MG63 (cell line): ENCODE measurements at places on chromosomes 1 and 21. TPM values are rescaled to one million over a fixed set of nuclear protein-coding genes. Genes with fewer than 3 reads are reported as not detected.
A peak's percentile ranks its signal among the peaks of the same experiment; 100 is the strongest.

Gene AZIN2
- total RNA-seq: 2.3 and 3.6 TPM in 2 replicates

Gene TIE1
- 0.20 TPM in 1 of 2 replicates, not detected in the other for total RNA-seq

Gene PPIAL4G
- total RNA-seq: not detected in 2 replicates

Gene CFAP126
- not detected in 2 replicates for total RNA-seq

Gene BRINP2
- total RNA-seq: not detected in 2 replicates

Gene PLA2G5
- total RNA-seq: 2.4 TPM in 1 of 2 replicates, not detected in the other

Gene TRMT1L
- total RNA-seq: 8.9 and 13.0 TPM in 2 replicates

Gene CFHR2
- not detected in 2 replicates for total RNA-seq

Gene CACNA1S
- not detected in 2 replicates for total RNA-seq

DNA sequence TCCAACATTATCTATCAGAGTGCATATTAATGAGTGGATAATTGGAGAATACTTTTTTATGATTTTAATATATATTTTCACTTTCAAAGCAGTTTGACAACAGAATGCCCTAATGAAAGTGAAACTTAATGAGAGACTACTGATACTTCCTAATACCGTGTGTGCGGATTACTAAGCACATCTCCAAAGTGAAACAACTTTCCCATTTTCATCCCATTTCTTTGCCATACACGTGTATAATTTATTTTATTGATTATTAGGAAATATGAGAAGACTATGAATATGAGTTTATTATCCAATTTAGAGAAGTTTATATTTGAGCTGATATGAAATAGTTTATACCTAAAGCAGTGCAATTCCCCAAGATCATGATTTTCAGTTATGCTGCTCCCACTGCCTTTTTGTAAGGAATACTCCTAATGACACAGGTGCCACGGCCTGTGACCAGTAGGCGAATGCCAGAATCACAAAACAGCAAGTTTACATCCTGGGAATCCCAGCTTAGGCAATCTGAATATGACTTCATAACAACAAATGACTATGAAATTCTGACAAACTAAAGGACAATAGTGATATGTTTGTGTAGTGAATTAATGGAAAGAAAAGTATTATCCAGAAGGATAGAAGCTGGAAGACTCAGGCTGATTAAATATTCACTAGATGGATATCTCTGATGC, 202.9 kb downstream of the NCAM2 start:
- no peak for DNase-seq

GRCh38 chr21:32790626-32791025, 19.1 kb upstream of the PAXBP1 start:
- DNase-seq: no peak

- no peak for DNase-seq
These were observed 548.9 kb downstream of the NUF2 start for GRCh38 chr1:163870666-163871065.

DNA sequence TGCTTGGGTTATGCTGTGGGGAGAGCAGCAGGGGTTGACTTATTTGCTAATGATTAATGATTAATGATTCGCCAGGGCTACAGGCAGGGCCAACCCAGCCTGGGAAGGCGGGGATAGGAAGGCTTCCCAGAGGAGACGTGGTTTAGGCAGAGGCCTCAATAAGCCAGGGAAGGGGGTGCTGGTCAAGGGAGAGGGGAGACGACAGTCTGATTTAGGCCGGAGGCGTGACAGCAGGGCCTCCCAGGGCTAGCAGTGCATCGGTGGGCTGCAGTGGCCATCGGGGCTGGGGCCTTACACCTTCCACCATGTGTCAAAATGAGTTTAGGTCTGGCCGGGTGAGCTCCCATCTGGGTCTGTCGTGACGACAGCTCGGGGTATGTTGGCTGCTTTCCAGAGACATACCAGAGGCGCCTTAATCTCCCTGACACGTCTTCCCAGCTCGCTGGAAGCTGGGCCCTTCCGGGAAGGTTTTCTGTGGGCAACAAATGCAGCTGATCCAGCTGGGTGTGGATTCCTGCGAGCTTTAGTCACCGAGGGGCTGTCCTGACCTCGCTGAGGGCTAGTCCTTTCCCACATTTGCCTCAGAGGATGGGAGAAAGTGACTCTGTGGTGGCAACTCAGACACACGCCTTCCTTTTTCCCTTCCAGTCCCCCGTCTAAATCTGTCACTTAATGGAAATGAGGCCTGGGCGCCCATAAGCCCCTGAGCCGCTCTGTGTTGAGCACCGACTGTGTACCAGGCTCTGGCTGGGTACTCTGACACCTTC, 3.7 kb upstream of the SLC1A7 start:
- peak; percentile 98 for DNase-seq

DNA sequence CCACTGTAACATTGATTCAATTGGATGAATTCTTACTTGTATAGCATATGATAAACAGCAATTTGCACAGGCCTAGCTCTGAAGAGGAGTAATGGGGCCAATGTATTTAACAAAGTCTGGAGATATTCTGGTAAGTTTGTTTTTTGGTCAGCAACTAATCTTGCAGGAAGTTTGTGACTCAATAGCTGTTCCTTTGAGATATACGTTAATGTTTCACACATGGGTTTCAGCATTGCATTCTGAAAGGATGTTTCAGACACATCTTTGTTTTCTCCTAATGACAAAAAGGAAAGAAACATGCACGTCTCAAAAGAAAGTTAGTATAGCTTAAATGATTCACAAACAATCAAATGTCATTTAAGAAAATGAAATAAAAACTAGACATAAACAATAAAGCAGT, 49.0 kb downstream of the LTN1 start:
- DNase-seq: no peak

GRCh38 chr1:7902478-7903085, 38.1 kb downstream of the TNFRSF9 start:
- peak; percentile 54 for DNase-seq

- no peak for DNase-seq
These were observed 14.7 kb downstream of the PROX1 start for GRCh38 chr1:214002472-214002871.

GRCh38 chr1:13616234-13616633, 32.6 kb downstream of the PDPN start:
- no peak for DNase-seq

GRCh38 chr1:175773571-175773970, 30.2 kb upstream of the TNR start:
- DNase-seq: no peak

- no peak for DNase-seq
These were observed 13.4 kb upstream of the KIAA1614 start for GRCh38 chr1:180899262-180899661.

GRCh38 chr1:152388889-152389288, 25.2 kb downstream of the CRNN start:
- no peak for DNase-seq

DNA sequence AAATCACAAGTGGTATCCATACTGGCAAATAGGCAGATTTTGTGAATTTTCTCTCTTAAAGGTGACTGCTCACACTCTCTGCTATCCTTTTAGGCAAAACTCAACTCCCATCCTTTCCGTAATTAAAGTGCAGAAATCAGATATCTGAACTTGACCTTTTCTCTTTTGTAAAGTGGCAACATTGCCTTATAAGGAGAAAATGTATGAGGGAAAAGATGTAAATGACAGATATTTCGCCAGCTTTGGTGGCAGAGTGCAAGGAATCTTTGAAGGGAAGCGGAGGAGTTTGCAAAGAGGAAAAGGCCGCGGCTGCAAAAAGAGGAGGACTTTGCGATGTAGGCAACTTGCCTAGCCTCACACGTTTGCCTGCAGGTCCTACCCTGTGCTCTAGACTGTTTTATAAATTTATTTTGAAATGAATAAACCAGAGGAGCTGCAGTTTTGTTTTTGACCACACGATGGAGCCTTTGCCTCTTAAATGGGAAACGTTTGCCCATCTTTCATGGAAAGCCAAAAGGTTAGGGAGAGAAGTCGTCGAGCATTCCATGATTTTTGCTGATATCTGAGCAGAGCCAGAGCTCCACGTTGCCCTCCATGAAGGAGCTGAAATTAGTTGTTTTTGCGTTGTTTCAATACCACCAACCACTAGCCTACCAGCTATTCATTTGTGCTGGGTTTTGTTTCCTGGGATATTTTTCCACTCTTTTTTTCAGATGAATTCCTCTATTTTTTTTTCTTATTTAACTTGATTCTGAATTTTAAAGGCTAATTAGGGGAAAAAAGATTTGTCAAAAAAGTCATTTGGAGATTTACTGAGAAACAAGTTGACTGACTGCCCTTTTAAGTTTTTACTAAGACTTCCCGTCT, 242.3 kb downstream of the LMX1A start:
- DNase-seq: peak; percentile 33

DNA sequence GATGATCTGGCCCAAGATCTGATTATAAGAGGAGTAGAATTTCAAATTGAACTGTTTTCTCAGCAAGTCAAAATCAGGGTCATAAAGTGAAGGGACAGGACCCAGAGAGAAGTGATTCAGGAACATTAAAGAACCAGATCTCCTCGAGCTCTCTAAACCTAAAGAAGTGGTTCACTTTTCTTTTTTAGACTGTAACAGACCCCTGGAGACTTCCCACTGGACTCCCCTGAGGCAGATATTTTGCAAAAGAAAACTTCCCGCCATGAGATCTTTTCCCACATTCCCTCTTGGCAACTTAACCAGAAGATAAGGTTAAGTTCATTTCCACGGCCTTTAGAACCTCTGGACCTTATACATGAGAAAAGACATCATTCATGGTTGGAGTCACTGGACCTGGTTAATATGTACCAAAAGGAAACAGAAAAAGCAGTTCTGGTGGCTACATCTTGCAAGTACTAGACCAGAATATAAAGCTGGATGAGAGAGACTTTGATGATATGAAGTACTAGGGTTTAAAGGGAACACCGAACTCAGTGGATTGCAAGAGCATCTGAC, 1061.4 kb downstream of the MRPL39 start:
- DNase-seq: no peak

- no peak for DNase-seq
These were observed 26.6 kb downstream of the FAM78B start for GRCh38 chr1:166140251-166140650.

DNA sequence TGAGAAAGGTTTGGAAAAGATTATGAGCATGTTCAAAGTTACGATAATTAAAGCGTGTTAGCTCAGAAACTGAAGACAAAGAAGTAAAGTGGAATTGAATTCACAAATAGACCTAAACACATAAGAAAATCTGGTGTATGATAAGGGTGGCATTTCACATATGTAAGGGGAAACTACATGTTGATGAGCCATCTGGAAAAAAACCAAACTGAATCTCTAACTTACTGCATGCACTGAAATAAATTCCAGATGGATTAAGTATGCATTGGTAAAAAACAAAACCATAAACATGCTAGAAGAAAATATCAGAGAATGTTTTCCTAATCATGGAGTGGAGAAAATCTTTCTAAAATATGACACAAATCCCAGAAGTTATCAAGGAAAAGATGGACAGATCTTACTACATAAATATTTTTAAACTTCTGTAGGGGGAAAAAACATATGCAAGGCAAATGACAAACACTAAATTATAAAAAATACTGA, 34.0 kb upstream of the CTPS1 start:
- no peak for DNase-seq

DNA sequence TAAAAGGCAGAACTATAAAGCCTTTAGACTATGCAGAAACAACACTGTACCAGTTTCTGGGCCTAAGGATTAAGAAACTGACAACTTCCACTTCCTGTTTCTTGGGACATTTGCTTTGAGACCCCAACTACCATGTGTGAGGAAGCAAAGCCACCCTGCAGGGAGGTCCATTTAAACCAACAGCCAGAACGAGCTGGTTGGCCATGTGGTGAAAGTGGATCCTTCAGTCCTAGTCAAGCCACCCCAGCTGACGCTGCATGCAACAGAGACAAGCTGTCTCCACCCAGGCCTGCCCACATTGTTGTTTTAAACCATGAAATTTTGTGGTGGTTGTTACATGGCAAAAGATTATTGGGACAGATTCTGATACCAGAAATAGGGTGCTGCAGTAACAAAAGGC, 31.8 kb upstream of the SLFNL1 start:
- no peak for DNase-seq

DNA sequence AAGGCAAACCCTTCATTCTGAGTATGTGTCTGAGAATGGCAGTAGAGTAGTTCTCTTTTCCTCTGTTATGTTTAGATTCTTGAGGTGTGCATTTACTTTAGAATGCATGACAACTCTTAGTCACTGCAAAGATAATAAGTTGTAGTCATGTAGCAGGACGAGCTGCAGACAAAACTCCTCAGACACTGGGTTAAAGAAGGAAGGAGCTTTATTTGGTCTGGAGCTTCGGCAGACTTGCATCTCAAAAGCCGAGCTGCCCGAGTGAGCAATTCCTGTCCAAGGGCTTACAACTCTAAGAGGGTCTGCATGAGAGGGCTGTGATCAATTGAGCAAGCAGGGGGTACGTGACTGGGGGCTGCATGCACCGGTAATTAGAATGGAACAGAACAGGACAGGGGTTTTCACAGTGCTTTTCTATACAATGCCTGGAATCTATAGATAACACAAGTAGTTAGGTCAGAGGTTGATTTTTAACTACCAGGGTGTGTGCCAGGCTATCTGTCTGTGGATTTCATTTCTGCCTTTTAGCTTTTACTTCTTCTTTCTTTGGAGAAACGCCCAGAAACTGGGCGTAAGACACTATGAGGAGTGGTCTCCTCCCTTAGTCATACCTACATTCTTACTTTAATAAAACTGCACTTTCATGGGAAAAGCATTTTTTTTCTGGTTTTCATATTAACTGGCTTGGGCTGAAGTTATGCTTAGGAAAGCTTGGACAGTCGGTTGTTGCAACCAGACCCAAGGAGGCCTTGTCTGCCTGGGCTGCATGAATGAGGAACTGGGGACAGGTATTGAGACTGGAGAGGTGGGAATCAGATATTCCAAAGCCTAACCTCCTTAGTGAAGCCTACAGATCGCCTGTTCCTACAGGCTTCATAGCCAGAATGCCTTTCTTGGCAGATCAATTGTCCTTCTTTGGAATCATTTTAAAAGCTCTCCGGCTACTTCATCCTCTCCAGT, 115.1 kb downstream of the RHOU start:
- no peak for DNase-seq

- DNase-seq: peak; percentile 99
These were observed 9.1 kb downstream of the LMNA start for GRCh38 chr1:156123356-156124196.

- DNase-seq: no peak
These were observed 329.2 kb downstream of the TGFB2 start for GRCh38 chr1:218674280-218674773.

DNA sequence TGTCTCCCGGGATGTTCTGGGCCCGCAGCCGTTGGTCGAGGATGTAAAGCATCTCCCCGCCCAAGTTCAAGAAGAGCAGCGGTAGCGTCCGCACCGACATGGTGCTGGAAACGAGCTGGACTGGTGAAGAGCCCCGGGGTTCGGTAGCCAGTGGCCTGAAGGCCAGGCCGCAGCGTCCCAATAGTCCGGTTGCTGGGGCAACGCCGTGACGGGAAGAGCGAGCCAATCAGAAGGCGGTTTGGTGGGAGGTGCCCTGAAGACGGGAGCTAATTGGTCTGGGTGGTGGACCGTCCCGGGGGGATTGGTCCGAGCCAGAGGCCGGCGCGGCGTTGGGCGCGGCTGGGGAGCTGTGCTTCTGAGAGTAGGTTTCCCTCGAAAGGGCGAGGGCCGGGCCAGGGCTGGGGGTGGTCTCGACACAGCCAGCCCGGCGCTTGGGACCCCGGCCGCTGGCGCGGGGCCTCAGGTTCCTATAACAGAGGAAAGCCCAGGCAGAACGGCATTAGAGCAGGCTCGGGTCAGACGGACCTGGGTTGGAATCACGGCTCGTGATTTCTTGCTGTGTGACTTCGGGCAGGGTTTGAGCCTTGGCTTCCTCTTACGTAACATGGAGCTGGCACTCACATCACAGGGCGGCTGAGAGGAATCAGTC, at the start of gene OSCP1:
TSS of gene OSCP1 (minus strand) at position 182 of the 649 bp plus-strand sequence. CDS start at position 100, 82 bp downstream.
- peak; percentile 94 for DNase-seq
